ENCODE measurements at places on chromosomes 7 and 10.
A peak's percentile ranks its signal among the peaks of the same experiment; 100 is the strongest.

DNA sequence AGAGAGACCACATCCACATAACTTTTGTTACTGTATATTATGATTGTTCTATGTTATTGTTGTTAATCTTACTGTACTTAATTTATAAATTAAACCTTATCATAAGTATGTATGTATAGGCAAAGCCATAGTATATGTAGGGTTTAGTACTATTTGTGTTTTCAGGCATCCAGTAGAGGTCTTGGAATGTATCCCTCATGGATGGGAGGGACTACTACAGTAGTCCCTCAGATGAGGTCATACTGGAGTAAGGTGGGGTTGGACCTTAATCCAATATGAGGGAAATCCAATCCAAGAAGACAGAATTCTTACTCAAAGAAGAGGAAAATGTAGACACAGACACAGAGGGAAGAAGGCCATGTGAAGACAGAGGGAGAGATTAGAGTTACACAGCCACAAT, 34.1 kb upstream of the MALRD1 start:
- no peaks in the 10 kb centered on the region for H3K36me3 ChIP-seq
- H3K27ac ChIP-seq = no peak overlapping the region
- H3K27me3 ChIP-seq = no peaks in the 10 kb centered on the region
- no peak for DNase-seq

- no peak for DNase-seq
- no peaks in the 10 kb centered on the region for H3K27me3 ChIP-seq
- no peaks in the 10 kb centered on the region for H3K36me3 ChIP-seq
- no peaks in the 10 kb centered on the region for H3K4me1 ChIP-seq
Measured at GRCh38 chr7:69693042-69693441, 94.8 kb downstream of the AUTS2 start.

- H3K4me3 ChIP-seq = peak overlapping the region; percentile 84
- H3K27me3 ChIP-seq = no peaks in the 10 kb centered on the region
- no peak for DNase-seq
- peak overlapping the region; percentile 61 for H3K27ac ChIP-seq
Measured at GRCh38 chr7:23298141-23298881, 828 bp upstream of the MALSU1 start.

DNA sequence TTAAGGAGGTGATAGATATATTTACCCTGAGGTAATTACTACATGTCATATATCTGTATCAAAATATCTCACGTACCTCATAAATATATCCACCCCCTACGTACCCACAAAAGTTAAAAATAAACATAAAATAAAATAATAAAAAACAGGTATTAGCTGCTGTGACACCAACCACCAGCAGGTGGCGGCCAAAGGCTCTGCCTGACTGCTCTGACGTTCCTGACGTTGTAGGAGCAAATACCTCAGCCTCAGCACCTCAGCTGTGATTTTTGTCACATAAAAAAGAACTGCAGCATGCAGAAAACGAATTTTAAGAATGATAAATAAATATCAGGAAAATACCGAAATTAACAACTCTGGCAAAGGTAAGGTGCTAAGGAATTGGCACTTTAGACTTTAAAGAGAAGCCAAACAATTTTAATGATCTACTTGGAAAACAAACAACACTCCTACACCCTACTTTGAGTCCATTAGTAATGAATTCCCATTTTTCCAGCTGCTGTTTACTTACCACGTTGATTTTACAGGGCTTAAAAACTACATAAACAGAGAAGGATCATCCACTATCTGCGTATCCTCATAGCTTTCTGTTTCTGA, 125.4 kb upstream of the TARP start:
- no peaks in the 10 kb centered on the region for H3K27me3 ChIP-seq
- H3K4me1 ChIP-seq = no peaks in the 10 kb centered on the region
- no peak overlapping the region for H3K27ac ChIP-seq
- H3K36me3 ChIP-seq = no peaks in the 10 kb centered on the region
- H3K4me3 ChIP-seq = no peak overlapping the region
- DNase-seq = peak; percentile 47

DNA sequence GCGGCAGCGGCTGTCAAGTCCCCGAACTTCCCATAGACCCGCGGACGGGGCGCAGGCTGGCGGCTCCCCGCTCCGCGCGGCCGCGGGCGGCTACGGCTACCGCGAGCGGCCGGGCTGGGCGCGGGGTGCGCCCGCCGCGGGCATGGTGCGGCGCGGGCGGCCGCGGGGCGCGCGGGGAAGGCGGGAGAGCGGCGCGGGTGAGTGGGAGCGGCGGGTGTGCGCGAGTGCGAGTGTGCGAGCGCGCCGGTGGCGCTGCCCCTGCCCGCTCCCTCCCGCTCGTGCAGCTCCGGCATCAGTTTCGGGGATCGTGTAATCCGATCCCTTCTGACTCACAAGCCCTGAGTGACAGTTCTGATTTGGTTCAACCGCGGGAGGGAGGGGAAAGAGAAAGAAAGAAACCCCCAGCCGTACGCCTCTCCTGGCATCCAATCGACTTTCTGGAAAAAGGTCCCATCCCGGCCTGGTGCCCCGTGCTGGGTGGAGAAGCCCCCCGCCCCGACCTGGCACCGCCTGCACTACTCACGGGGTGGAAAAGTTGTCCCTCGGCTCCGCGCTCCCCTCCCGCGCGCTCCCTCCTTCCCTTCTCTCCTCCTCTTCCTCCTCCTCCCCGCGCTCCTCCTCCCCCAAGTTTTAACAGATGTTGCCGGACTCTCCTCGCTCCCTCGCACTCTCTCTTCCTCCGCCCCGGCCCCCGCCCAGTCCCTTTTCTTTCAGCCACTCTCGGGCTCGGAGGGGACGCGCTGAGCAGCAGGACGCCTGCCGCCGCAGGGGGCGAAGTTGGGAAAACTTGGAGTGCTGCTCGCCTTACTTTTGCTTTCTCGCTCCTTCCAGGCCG, at the start of gene GLI3:
GLI3 (minus strand) TSS at position 234 of the 835 bp plus-strand sequence. CDS start 13,956 bp downstream, outside the sequence.
- H3K27ac ChIP-seq = peak within 1 kb of the TSS; percentile 92
- H3K4me3 ChIP-seq = peak within 1 kb of the TSS; percentile 63
- H3K36me3 ChIP-seq = no peaks in the 10 kb centered on the region
- no peaks in the 10 kb centered on the region for H3K27me3 ChIP-seq
- DNase-seq = peak; percentile 61
- no peaks in the 10 kb centered on the region for H3K4me1 ChIP-seq

DNA sequence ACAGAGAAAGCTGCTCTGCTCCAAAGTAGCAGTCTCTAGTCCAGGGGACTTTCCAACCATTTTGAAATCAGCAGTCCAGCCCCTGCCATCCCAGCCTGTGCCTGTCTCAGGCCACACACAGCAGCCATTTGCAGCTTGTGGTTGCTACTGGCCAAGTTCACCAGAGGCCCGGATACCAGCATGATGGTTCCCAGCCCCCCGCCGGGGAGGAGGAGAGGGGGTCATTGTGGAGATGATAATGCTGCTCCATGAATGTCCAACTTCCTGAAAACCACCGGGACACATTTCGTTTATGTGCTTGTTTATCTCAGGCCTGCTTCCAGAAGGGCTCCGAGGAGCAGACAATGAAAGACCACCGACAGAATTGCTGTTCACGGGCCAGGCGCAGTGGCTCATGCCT, 160.0 kb downstream of the UBE2H start:
- no peak overlapping the region for H3K4me3 ChIP-seq
- H3K4me1 ChIP-seq = no peaks in the 10 kb centered on the region
- H3K27ac ChIP-seq = no peak overlapping the region
- no peak for DNase-seq

- H3K4me3 ChIP-seq = no peak overlapping the region
- H3K36me3 ChIP-seq = no peaks in the 10 kb centered on the region
- no peak overlapping the region for H3K27ac ChIP-seq
- H3K4me1 ChIP-seq = no peaks in the 10 kb centered on the region
- no peak for DNase-seq
Measured at GRCh38 chr7:8291397-8292141, 29.6 kb upstream of the ICA1 start.

DNA sequence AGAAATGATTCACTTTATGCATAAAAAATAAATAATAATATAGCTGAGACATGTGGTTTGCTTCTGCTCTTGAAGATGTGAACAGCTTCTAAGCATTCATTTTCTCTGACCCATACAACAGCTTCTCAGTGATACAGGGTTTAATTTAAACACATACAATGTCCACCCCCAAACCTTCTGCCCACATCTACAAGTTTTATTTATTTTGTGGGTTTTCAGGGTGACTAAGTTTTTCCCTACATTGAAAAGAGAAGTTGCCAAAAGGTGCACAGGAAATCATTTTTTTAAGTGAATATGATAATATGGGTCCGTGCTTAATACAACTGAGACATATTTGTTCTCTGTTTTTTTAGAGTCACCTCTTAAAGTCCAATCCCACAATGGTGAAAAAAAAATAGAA, 17.2 kb downstream of the INHBA start:
- DNase-seq = no peak
- H3K27me3 ChIP-seq = no peaks in the 10 kb centered on the region
- no peaks in the 10 kb centered on the region for H3K36me3 ChIP-seq
- H3K27ac ChIP-seq = no peak overlapping the region
- no peak overlapping the region for H3K4me3 ChIP-seq

DNA sequence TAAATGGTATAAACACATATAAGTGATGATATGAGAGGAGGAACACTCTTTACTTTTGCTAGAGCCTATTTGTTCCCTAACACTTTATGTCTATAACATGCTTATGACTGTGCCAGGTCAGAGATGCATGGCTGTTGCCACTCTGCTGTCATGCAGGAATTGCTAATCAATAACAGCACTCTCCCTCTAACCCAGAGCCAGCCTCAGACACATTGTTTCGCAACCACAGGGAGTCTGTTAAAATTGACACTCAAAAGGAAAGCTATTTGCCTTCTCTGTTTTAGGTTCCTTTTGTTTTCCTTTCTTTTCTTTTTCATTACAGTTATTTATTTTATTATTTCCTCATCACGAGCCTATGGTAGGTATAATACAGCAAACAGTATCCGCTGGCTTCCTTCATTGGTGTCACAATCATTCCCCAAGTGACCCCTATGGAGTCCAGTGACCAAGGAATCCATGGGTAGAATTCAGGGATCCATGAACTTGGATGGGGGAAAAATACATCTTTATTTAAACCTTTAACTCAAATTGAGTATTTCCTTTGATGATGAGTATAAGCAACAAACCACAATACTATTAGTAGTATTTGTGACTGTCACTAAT, 6.8 kb downstream of the PON2 start:
- H3K36me3 ChIP-seq = no peaks in the 10 kb centered on the region
- no peaks in the 10 kb centered on the region for H3K4me1 ChIP-seq
- H3K4me3 ChIP-seq = no peak overlapping the region
- no peak overlapping the region for H3K27ac ChIP-seq
- DNase-seq = no peak

GRCh38 chr7:157502701-157503111, 165.9 kb downstream of the DNAJB6 start:
- no peaks in the 10 kb centered on the region for H3K4me1 ChIP-seq
- H3K27ac ChIP-seq = no peak overlapping the region
- H3K36me3 ChIP-seq = no peaks in the 10 kb centered on the region
- no peak for DNase-seq
- H3K4me3 ChIP-seq = no peak overlapping the region
- H3K27me3 ChIP-seq = no peaks in the 10 kb centered on the region

GRCh38 chr10:45015590-45015989, 14.9 kb downstream of the ZNF22 start:
- no peak overlapping the region for H3K4me3 ChIP-seq
- H3K27me3 ChIP-seq = no peaks in the 10 kb centered on the region
- H3K36me3 ChIP-seq = no peaks in the 10 kb centered on the region
- no peaks in the 10 kb centered on the region for H3K4me1 ChIP-seq
- DNase-seq = no peak

DNA sequence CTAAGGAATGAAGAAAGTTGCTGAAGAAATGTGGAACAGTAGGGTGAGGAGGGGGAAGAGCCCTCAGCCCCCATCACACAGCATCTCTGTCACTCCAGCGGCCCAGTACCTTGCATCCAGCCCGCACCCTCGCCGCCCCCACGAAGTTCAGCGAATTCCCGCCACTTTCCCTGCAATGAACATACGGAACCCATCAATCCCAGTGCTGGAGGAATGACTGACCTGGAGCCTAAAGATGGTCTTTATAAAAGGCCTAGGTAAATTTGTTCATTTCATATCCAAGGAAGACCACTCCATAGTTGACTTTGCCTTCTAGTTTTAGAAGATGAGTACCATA, 779 bp upstream of the KIF5B start:
- no peaks in the 10 kb centered on the region for H3K36me3 ChIP-seq
- H3K4me1 ChIP-seq = peaks cover 26% of the 10 kb centered on the region
- peak overlapping the region; percentile 98 for H3K4me3 ChIP-seq
- no peak for DNase-seq
